Fibroblast of the aortic adventitia (primary cell): ENCODE measurements at places on chromosomes 16 and 17. TPM values are rescaled to one million over a fixed set of nuclear protein-coding genes. Genes with fewer than 3 reads are reported as not detected.

The ACSM2A gene
- not detected in 2 replicates for total RNA-seq

The TBX6 gene
- 0.09 and 0.16 TPM in 2 replicates for total RNA-seq

The DNAI2 gene
- total RNA-seq, result not detected in 2 replicates

The MYH13 gene
- total RNA-seq, result not detected in 2 replicates

The MPO gene
- total RNA-seq, result 0.09 TPM in 1 of 2 replicates, not detected in the other

The CD300E gene
- total RNA-seq, result not detected in 2 replicates

The CA4 gene
- not detected in 2 replicates for total RNA-seq

The HEATR9 gene
- total RNA-seq, result 0.09 TPM in 1 of 2 replicates, not detected in the other

The NHERF2 gene
- total RNA-seq, result 11.5 and 26.3 TPM in 2 replicates

The ZFP3 gene
- total RNA-seq, result 0.74 and 1.4 TPM in 2 replicates

The SEPTIN1 gene
- total RNA-seq, result 0.09 TPM in 1 of 2 replicates, not detected in the other

The KIAA0513 gene
- total RNA-seq, result 21.5 and 28.3 TPM in 2 replicates

The DHODH gene
- total RNA-seq, result 1.8 and 3.3 TPM in 2 replicates
